ENCODE measurements at places on chromosomes 11 and 22.

DNA sequence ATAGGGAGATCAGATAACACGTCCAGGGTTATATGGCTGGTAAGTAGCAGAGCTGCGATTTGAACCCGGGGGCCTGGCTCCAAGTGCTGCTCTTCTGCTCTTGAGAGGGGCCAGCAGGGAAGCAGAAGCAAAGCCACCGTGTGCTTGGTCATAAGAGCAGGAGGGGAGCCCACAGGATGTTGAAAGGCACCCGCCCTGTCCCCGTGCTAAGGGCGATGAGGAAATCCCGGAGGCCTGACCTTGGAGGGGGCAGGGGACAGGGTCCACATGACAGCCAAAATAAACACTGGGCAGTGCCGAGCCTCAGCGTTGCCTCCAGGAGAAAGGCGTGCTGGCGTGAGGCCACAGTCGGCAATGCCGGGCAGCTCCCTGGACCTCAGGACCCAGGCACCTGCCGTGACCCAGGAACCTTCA lies 28.8 kb downstream of the TOM1 start:
- no peak for DNase-seq

DNA sequence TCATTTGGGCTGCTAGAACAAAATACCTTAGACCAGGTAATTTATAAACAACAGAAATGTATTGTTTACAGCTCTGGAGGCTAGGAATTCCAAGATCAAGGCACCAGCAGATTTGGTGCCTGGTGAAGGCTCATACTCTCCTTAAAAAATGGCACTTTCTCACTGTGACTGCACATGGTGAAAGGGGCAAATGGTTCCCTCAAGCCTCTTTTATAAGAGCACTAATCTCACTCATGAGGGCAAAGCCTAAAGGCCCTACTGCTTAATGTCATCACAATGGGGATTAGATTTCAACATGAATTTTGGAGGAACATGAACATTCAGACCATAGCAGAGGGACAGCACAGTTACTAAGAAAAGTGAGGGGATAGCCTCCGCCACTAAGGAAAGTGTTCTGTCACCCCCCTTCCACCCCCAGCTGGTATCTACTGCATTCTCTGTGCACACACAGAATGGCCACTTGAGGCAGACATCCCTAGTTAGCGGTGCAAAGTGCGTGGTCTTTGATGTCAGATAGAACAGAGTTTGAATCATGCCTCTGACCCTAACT lies 47.2 kb upstream of the CEP295 start:
- no peak for DNase-seq

DNA sequence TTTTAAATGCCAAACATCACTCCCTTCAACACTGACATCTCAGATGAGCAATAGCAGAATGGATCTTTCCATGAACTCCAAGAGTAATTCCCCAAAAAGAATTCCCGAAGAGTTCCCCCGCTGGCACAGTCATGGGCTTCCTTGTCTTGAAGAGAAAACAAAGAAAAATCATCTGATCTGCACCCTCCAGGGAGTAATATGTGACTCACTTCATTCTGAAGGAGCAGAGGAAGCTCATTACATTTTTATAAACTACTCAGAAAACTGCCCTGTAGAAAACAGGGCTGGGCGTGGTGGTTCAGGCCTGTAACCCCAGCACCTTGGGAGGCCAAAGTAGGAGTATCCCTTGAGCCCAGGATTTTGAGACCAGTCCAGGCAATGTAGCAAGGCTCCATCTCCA lies 35.7 kb downstream of the CELSR1 start:
- DNase-seq, result peak; percentile 27

- no peak for DNase-seq
Observed at GRCh38 chr22:19971276-19972124, 29.9 kb upstream of the TXNRD2 start.

DNA sequence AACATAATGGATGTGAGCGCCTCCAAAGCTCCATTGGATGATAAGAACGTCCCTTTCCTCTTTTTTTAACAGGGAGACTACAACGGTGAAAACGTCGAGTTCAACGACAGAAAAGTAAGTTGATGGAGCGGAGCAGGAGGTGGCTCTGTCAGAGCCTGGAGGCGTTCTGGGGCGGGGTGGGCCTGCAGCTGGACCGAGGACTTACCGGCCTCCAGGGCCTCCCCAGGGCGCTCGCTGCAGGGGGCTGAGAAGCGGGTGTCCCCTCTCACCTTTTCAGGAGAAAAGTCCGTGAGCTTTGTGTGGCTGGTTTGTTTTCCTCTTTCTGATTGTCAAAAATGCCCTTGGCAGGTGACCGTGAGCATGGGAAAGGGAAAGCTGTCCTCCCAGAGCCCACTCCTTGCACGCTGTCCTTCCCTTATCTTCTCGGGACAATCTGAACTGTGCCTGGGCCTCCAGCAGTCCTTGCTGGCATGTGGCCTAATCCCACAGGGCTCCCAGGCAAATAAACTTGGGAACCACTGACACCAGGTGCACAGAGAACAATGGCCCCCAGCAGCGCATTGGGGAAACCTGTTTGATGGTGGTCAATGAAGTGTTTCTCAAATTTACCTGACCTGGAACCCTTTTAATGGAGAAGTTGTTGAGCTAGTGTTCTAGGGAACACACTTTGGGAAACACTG lies 38.4 kb downstream of the ANO1 start:
- DNase-seq, result no peak

Data from fibroblast of skin of left biceps (primary cell).